Placental pericyte (primary cell): ENCODE measurements at places on chromosomes 2 and 18. TPM values are rescaled to one million over a fixed set of nuclear protein-coding genes. Genes with fewer than 3 reads are reported as not detected.

The ANO7 gene
- total RNA-seq, result 0.22 and 1.7 TPM in 2 replicates

The TEX44 gene
- total RNA-seq, result not detected in 2 replicates

The HOXD1 gene
- total RNA-seq, result 0.14 TPM in 1 of 2 replicates, not detected in the other

The UGT1A10 gene
- total RNA-seq, result 0.22 TPM in 1 of 2 replicates, not detected in the other

The GPR55 gene
- total RNA-seq, result under 0.01 TPM in 1 of 2 replicates, not detected in the other

The SIX3 gene
- total RNA-seq, result not detected in 2 replicates

The EVX2 gene
- not detected in 2 replicates for total RNA-seq

The ALPG gene
- total RNA-seq, result not detected in 2 replicates

The ZBTB7C gene
- total RNA-seq, result under 0.01 and 0.22 TPM in 2 replicates

The RBM44 gene
- 0.14 and 0.22 TPM in 2 replicates for total RNA-seq

The KYNU gene
- 4.6 and 11.6 TPM in 2 replicates for total RNA-seq

The POTEF gene
- total RNA-seq, result not detected in 2 replicates

The ELOA2 gene
- not detected in 2 replicates for total RNA-seq

The PHLPP1 gene
- 5.9 and 10.0 TPM in 2 replicates for total RNA-seq

The SLC5A7 gene
- total RNA-seq, result not detected in 2 replicates

The AKAIN1 gene
- total RNA-seq, result not detected in 2 replicates

The CYP26B1 gene
- under 0.01 and 4.9 TPM in 2 replicates for total RNA-seq

The LYPD6B gene
- total RNA-seq, result 5.4 and 12.5 TPM in 2 replicates

The UGT1A5 gene
- total RNA-seq, result not detected in 2 replicates

The C2orf78 gene
- total RNA-seq, result not detected in 2 replicates

The INHA gene
- total RNA-seq, result 0.22 TPM in 1 of 2 replicates, not detected in the other

The EPHA4 gene
- total RNA-seq, result 5.3 and 17.5 TPM in 2 replicates

The CERKL gene
- 0.14 TPM in 1 of 2 replicates, not detected in the other for total RNA-seq

The CGREF1 gene
- total RNA-seq, result 0.88 TPM in 1 of 2 replicates, not detected in the other

The ANKRD62 gene
- total RNA-seq, result not detected in 2 replicates

The TTC39C gene
- 14.2 and 21.2 TPM in 2 replicates for total RNA-seq
